Lung (tissue), 17 donors: ENCODE measurements at places on chromosomes 7 and 10. TPM values are rescaled to one million over a fixed set of nuclear protein-coding genes. Genes with fewer than 3 reads are reported as not detected.

AOAH gene
- total RNA-seq = 28.1 TPM

TRPV5 gene
- not detected for total RNA-seq

IFIT2 gene
- 16.0 TPM for total RNA-seq

UNCX gene
- not detected for total RNA-seq

INA gene
- 0.31 TPM for total RNA-seq

MDH2 gene
- 54.3 TPM for total RNA-seq

THNSL1 gene
- total RNA-seq = 8.6 TPM

C10orf62 gene
- total RNA-seq = 0.21 TPM

CALML3 gene
- total RNA-seq = 0.11 TPM

AKR1C3 gene
- total RNA-seq = 8.9 TPM

CYP2C8 gene
- 1.0 TPM for total RNA-seq

FRAT2 gene
- 22.0 TPM for total RNA-seq

RNF32 gene
- total RNA-seq = 2.7 TPM

IL2RA gene
- 5.7 TPM for total RNA-seq

CLDN4 gene
- 169 TPM for total RNA-seq

AGR2 gene
- total RNA-seq = 333 TPM

ATG9B gene
- total RNA-seq = 1.1 TPM

OPN1SW gene
- not detected for total RNA-seq

NAT16 gene
- not detected for total RNA-seq

LRRD1 gene
- 0.06 TPM for total RNA-seq

ZNHIT1 gene
- 72.3 TPM for total RNA-seq

OR2A5 gene
- not detected for total RNA-seq

CPED1 gene
- 32.3 TPM for total RNA-seq

GDF2 gene
- not detected for total RNA-seq

PPP1R9A gene
- total RNA-seq = 59.1 TPM
